ENCODE measurements at places on chromosomes 11 and 22.

- DNase-seq = no peak
Observed at GRCh38 chr11:44571871-44572270, 6.4 kb downstream of the CD82 start.

DNA sequence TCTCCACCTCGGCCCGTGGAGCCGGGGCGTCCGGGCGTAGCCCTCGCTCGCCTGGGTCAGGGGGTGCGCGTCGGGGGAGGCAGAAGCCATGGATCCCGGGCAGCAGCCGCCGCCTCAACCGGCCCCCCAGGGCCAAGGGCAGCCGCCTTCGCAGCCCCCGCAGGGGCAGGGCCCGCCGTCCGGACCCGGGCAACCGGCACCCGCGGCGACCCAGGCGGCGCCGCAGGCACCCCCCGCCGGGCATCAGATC, 439 bp downstream of the YAP1 start:
- DNase-seq = no peak

- DNase-seq = no peak
Observed at GRCh38 chr22:21587803-21588611, 20.5 kb downstream of the UBE2L3 start.

DNA sequence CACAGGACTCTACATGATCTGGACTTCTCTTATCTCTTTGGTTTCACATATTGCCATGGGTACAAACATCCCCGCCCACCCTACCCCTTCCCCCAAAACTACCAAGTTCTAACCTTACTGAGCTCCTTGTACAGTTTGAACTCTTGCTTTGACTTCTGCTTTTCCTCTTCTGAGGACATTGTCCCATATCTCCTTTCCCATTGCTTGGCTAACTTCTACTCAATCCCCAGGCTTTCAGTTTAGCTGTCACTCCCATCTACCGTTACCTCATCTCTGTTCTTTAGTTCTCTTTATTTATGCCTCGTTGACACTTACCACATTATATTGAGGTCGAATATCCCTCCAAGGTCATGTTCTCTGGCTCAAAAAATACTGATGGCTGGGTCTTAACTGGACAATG, 393.5 kb upstream of the CADM1 start:
- no peak for DNase-seq

DNA sequence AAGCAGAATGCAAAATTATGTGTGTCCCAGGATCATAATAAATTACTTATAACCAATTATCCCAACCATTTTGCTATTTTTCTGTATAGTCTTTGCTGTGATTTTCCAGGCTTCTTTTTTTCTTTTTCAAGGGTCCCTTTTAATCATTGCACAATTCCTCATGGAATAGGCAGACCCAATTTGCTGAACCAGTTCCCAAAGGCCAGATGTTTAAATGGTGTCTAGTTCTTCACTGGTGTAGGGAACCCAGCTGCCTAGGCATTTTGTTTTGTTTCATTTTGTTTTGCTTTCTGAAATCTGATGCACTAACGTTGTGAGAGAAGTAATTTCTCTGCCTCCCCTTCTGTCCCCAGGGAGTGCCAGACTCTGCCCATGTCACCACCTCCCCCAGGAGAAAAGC, 60.4 kb downstream of the CHST1 start:
- no peak for DNase-seq

- DNase-seq = no peak
Observed at GRCh38 chr11:82507288-82507687, 226.4 kb downstream of the FAM181B start.

DNA sequence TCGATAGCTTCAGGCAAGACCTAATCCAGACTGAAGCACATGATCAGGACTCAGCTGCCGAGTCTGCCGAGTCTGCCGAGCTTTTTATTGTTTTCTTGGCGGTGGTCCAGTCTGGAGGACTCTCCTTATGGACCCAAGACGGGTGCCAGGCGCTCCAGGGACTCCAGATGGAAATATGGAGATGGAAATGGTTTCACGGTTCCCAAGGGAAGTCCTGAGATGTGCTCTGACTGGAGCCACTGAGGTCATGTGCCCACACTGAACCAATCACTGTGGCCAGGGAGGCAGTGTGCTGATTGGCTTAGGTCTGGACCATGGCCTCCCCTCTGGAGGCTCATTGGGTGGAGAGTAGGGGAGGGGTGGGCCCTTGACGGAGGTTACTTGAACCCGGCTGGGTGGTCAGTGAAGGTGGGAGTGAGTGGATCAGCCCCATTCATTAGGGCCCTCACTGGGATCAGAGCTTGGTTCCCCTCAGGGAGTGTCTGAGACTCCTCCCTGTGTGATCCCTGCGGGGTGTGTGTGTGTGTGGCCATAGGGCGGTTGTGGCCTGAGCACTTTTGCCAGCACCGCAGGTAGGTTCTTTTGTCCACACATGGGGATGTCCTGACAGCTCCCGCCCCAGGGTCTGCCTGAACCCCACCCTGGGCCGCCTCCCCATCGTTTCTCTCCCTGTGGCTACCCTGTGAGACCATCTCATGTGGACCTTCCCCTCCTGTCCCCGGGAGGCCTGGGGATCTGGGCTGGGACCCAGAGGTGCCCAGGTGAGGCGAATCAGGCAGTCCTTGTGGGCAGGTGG, 14.0 kb downstream of the RPS6KA4 start:
- DNase-seq = no peak

DNA sequence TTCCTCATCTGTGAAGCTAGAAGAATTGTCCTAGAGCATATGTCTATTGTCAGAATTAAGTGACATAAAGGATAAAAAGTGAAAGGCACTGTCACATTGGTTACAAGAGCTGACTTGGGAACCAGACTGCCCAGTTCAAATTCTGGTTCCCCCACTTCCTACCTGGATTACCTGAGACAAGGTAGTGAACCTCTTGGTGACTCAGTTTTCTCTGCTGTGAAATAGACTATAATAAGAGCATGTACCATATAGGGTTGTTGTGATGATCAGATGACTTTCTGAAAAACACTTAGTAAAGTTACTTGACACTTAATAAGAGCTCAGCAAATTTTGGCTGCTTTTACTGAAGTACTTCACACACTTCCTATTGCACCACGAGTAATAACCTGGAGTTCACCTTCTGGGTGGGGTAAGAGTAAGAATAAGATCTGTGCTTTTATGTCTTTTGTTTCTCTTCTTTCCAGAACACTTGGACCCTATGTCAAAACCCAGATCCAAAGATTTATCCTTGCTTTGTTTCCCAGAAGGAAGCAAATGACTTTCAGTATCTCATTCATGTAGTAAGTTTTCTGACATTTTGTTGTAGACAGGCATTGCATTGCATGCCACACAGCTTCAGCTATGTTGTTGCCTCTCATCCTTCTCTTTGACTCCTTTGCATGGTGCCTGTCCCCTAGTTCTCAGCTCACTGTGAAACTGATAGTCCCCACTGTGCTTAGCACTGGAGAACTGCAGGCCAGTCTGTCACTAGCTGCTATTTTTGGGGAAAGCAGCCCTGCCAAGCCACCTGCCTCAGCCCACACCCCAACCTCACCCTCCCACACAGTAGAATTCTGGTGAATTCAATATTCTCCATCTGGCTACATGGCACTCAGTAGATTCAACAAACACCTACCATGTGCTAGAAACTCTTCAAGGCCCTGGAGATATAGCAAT, 121.8 kb upstream of the POU2AF2 start:
- no peak for DNase-seq

GRCh38 chr11:66864924-66865697, 8.2 kb downstream of the LRFN4 start:
- DNase-seq = no peak

DNA sequence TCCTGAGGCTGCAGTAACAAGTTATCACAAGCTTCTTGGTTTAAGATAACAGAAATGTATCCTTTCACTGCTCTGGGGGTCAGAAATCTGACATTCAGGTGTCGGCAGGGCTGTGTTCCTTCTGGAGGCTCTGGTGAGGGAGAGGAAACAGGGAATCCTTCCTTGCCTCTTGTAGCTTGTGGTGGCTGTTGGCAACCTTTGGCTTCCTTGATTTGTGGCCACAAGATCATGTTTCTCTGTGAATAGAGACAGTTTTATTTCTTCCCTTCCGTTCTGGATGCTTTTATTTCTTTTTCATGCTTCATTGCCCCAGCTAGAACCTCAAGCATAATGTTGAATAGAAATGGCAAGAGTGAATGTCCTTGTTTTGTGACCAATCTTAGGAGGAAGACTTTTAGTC, 44.0 kb downstream of the MPPED1 start:
- DNase-seq = no peak

GRCh38 chr11:7448201-7448600, 37.1 kb upstream of the OLFML1 start:
- no peak for DNase-seq

DNA sequence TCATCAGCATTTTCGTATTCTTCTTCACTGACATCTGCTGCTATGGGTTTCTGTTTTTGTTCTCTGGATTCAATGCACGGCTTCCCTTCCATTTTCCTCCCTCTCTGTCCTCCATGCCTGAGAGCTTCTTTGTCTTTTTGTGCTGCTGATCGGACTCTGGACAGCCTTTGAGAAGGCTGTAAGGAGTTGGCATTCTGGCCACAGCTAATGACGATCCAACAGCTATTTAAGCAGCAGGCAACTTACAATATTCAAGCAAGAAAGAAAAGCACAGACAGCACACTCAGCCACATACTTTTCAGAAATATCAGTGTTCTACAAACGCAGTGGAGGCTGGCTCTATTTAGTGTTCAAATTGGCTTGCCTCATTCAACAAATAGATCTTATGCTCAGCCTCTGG, 60.9 kb upstream of the ZC3H12C start:
- no peak for DNase-seq

Data from activated CD8-positive, alpha-beta memory T cell treated with anti-CD3 and anti-CD28 coated beads for 1 hour (primary cell).